ENCODE measurements at places on chromosomes 16 and 17.

- no peak for DNase-seq
These were observed 15.2 kb upstream of the KPNA2 start for GRCh38 chr17:68020409-68020756.

GRCh38 chr16:78183437-78184237, 84.2 kb downstream of the WWOX start:
- no peak for DNase-seq

DNA sequence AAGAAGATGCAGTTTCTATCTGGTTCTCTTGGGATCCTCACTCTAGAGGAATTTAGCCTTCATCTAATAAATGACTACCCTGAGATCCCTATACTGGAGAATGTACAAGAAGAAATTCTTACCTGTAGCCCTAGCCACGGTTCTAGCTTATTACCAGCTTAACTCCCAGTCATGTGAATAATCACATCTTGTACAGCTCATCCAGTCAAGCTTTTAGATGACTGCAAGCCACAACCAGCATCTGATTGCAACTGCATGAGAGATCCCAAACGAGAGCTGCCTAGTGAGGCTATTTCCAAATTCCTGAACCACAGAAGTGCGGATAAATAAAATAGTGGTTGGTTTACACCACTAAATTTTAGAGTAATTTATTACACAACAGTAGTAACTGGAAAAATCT, 196.0 kb upstream of the CPHXL start:
- no peak for DNase-seq

- no peak for DNase-seq
These were observed 2.1 kb upstream of the IRX5 start for GRCh38 chr16:54928411-54929089.

- DNase-seq, result peak; percentile 56
These were observed 113.4 kb upstream of the RCVRN start for GRCh38 chr17:10018461-10018891.

DNA sequence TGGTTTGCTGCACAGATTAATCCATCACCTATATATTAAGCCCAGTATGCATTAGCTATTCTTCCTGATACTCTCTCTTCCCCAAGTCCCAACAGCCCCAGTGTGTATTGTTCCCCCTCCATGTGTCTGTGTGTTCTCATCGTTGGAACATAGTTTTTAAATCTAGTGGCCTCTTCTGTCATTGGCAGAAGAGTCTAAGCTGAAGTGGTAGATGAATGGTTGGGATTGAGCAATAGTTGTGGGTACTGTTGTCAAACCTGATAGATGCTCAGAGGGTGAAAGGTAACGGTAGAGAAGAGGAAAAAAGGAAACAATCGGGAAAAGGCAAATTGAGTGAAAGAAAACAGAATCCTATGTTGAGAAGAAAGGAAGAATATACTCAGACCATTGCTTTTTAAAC, 29.9 kb downstream of the MAP3K3 start:
- DNase-seq, result no peak

- no peak for DNase-seq
These were observed 17.2 kb downstream of the NTAN1 start for GRCh38 chr16:15038689-15039088.

DNA sequence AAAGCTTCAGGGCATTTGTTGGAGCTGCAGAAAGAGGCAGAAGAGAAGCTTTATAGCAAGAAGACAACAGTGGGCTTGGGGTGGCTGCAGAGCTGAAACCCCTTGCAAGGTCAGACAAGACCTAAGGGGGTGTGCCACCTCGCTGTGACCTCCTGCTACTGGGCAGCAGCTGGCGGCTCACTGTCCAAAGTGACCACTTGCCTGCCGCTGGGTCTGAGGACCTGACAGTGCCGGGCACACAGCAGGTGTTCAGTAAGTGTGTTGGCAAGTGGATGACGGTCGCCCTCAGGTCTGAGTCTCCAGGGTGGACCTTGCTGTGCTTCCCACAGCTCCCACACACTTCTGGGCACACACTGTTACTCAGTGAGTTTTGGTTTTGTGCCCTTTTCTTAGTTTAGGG, 336.5 kb downstream of the C16orf95 start:
- DNase-seq, result no peak

DNA sequence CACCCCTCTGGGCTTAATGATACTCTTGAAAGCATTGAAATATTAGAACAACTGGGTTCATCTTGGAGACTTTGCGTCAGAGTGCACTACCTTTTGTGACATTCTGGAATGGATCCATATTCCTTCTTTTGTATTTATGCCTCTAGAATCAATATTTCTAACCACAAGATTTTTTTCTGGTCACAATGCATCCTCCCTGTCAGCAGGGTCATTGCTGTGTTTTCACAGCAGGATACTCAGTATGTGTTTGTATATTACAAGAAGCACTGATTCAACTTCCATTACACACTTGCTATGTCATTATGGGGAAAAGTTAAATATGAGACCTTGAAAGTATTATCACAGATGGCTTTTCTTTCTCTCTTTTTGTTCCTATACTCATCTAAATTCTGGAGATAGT, 370.0 kb downstream of the HS3ST3B1 start:
- DNase-seq, result no peak

- DNase-seq, result no peak
These were observed 41.3 kb downstream of the USP31 start for GRCh38 chr16:23107936-23108335.

- no peak for DNase-seq
These were observed 24.9 kb upstream of the CDC42EP4 start for GRCh38 chr17:73336408-73337329.

DNA sequence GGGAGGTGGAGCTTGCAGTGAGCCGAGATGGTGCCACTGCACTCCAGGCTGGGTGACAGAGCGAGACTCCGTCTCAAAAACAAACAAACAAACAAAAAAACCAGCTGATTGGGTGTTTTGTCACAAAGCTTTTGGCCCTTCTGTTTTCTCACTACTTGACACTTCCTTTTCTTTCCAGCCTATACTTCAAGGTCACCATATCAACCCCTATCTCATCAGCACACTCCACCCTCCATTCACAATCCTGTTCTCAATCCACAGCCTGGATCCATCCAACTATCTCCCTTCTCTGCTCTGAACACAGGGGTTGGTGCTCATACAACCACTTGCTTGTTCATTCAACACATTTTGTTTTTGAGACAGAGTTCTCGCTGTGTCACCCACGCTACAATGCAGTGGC, 6.6 kb upstream of the MED11 start:
- DNase-seq, result no peak

- no peak for DNase-seq
These were observed 733 bp downstream of the CHRNB1 start for GRCh38 chr17:7445619-7445968.

- DNase-seq, result no peak
These were observed 36.7 kb upstream of the HELZ start for GRCh38 chr17:67281743-67282142.

GRCh38 chr17:7113273-7114071, 1.1 kb downstream of the ASGR2 start:
- DNase-seq, result no peak

- DNase-seq, result no peak
These were observed 3.1 kb upstream of the NPW start for GRCh38 chr16:2016407-2016922.

DNA sequence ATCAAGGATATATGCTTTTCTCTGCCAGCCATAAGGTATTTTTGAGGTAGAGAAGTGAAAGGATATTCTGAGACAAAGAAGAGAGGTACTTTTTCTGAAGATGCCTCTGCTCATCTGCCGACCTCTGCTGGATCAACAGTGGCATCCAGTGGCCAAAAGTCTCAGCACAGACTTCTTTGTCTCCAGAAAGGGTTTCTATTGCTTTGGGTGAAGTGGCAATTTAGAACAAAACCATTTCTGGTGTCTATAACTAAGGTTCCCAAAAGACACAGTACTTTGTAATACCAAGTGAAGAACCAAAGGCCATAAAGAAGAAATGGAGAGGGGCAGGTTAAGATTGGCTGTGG, 155.2 kb upstream of the C17orf78 start:
- no peak for DNase-seq

DNA sequence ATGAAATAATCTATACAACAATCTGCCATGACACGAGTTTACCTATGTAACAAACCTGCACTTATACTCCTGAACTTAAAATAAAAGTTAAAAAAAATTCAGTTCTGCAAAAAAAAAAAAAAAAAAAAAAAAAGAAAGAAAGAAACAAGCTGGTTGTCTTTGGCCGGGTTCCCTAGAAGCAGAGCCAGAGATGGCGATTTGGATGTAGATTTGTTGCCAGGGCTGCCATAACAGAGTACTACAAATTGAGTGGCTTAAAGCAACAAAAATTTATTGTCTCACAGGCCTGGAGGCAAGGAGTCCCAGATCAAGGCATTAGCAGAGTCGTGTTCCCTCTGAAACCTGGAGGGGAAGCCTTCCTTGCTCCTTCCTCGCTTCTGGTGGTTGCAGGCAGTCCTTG, 20.4 kb downstream of the SYT17 start:
- no peak for DNase-seq

DNA sequence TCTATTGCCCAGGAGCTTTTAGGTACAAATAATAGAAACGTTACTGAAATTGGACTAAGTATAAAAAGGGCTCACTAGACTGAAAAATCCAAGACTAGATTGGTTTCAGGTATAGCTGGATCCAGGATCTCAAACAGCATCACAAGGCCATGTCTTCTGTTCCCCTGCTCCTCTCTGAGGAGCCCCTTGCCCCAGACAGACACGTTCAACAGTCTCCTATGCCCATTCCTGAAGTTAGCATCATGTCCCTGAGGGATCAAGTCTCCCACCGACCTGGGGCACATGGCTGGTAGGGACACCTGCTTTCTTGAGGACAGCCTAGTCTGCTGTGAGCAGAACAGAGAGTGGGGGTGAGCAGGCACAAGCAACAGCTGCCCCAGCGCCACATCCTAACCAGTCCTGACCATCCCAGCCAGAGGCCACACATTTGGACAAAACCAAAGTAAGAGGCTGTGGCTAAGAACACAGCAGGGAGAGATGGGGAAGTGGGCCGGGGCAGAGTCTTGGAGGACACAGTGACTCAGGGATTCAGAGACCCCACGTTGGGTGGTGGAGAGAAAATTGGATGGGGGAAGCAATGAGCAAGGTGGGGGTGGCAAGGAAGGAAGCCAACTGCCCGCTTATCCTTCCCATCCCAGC, 10.5 kb upstream of the MMP2 start:
- DNase-seq, result no peak

- no peak for DNase-seq
These were observed 46.4 kb downstream of the MYH11 start for GRCh38 chr16:15810411-15810810.

- no peak for DNase-seq
These were observed 49.7 kb downstream of the RNF112 start for GRCh38 chr17:19460700-19461099.

DNA sequence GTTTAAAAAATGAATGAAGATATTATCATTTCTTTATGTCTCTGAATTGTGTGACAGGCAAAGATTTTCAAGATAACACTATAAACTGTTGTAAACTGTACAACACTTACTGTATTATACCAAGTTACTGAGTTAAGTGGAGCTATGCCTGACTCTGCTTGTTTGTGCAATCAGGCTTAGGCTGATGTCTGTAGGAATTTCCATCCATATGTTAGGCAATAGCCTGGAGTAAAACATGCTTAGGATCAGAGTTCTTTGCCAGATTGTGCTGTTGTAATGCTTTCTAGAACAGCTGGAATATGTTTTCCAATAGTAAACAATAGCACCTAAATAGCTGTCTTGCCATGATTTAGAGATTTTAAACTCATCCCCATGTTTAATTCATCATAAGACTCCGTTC, 1496.7 kb downstream of the CDH11 start:
- DNase-seq, result no peak

DNA sequence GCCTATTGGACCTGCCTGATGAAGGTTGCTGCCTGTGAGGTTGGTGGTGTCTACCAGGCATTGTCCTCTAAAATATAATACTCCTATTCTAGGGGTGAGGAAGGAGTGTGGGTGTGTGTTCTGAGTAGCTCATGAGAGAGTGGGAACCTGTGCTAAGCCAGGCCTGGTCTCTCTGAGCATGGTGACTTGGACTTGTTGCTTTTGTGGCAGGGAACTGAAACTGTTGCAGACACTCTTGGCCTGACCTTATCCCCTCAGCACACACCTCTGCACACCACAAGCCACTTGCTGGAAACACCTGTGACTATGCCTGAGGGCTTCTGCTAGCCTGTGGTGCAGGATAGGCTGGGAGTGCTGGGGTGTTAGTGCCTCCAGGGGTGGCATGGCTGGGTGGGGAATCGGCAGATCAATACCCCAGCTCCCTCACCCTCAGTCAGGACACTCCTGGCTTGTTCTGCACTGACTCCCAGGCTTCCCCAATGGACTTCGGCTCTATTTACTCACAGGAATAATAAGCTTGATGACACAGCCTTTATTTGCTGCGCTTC, 29.9 kb downstream of the PLCG2 start:
- peak; percentile 99 for DNase-seq

DNA sequence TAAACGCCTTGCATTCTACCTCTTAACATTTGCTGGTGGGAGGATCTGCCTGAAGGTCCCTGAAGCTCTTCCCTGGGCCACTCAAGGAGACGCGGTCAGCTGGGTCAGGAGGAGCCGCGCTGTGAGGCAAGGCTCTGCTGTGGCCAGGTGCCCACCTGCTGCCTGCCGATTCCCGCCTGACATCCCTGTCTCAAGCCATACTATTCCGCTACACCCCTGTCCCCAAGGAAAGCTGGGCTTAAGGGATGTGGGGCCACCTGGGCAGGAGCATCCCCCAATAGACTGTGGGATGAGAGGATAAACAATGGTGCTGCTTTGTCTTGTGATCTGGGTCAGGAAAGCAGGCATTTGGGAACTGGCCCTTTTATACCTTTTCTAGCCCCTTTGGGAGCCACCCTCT, 5.1 kb downstream of the TPPP3 start:
- DNase-seq, result no peak

DNA sequence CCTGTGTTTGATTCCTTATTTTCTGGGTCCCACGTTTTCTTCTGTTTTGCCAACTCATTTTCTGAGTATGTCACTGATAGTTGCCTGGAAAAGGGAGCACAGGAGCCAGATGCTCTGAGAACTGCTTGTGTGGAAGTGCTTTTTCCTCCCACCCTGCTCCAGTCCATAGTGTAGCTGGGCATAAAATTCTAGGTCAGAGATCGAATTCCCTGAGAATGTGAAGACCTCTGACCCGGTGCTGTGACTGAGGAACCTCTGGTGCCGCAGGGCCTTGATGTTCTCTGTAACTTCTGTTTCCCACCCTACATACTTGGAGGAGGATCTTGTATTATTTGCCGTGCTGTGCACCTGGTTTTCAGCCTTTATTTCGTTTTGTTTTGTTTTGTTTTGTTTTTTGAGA, 19.5 kb upstream of the CAPN15 start:
- no peak for DNase-seq
